ENCODE measurements at places on chromosomes 13 and 19. TPM values are rescaled to one million over a fixed set of nuclear protein-coding genes. Genes with fewer than 3 reads are reported as not detected.

Gene HCN2
- 0.19 TPM for total RNA-seq

Gene DIS3
- total RNA-seq = 27.8 TPM

Gene ACP7
- not detected for total RNA-seq

Gene ZNF30
- total RNA-seq = 1.9 TPM

Gene CIC
- 104 TPM for total RNA-seq

Gene ZNF610
- 2.2 TPM for total RNA-seq

Gene FCGBP
- total RNA-seq = 71.2 TPM

Gene GPR18
- 0.55 TPM for total RNA-seq

Gene SLITRK5
- 0.45 TPM for total RNA-seq

Gene TPTE2
- total RNA-seq = not detected

Gene PCSK4
- not detected for total RNA-seq

Gene ZNF136
- total RNA-seq = 14.1 TPM

Gene U2AF2
- 113 TPM for total RNA-seq

Gene SBK3
- total RNA-seq = not detected

Data from aorta (tissue), 5 donors.